ENCODE measurements at places on chromosomes 6 and 20.

GRCh38 chr6:143262859-143263258 lies 187.6 kb downstream of the ADAT2 start:
- DNase-seq: no peak

DNA sequence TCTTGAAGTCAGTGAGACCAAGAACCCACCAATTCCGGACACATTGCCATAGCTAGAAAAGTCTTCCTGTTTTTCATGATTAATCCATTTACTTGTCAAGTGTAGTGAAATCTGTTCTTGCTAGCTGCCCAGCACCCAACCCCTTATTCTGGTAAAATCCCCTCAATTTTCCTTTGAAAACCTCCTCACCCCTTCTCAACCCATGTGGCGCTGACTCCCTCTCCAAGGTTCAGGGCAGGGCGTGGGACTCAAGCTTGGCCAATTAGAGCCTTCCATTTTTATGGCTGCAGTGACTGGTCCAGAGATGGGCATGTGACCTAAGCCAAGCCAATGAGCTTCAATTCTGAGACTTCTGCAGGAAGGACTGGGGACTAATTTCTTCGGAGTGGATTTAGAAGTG lies 9.8 kb upstream of the ZBP1 start:
- DNase-seq: no peak

- no peak for DNase-seq
These were observed 70.4 kb upstream of the SIRPA start for GRCh38 chr20:1824834-1825233.

- DNase-seq: no peak
These were observed 24.2 kb upstream of the LAMP5 start for GRCh38 chr20:9490161-9490560.

Data from thoracic aorta (tissue), 2 donors.